Mesothelial cell of epicardium (in vitro differentiated cells): ENCODE measurements at places on chromosomes 5 and 9.
A peak's percentile ranks its signal among the peaks of the same experiment; 100 is the strongest.

DNA sequence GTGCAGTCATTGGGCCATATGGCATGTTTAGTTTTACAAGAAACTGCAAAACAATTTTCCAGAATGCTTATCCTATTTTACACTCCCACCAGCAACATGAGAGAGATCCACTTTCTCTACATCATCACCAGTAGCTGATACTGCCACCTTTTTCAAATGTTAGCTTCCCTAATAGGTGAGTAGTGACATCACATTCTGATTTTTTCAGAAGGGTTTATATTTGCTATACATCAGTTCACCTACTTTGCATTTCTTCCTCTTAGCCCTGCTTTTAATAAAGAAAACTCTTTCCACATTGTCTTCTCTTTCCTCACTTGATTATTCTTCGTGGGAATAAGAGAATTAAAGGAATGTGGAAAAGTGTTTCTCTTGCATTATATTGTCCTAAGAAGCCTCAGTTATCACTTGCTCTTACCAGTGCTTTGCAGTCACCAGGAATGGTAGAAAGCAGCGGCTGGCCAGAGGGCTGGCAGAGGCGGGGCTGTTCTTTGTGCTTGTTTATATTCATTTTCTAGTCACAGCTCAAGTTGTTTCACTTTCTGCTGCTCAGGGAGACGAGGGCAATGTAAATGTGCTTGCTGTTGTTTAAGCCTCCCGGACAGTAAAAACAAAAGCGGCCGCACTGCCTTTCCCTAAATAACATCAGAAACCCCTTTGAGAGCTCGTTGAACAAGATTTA is 164.8 kb downstream of the HSD17B3 start:
- no peak overlapping the region for H3K4me3 ChIP-seq
- peaks cover 18% of the 10 kb centered on the region for H3K4me1 ChIP-seq
- peaks cover 18% of the 10 kb centered on the region for H3K27me3 ChIP-seq
- no peaks in the 10 kb centered on the region for H3K36me3 ChIP-seq

GRCh38 chr9:14899815-14900193 is 10.4 kb downstream of the FREM1 start:
- H3K36me3 ChIP-seq: peaks cover 14% of the 10 kb centered on the region
- H3K27ac ChIP-seq: peak overlapping the region; percentile 60
- H3K4me1 ChIP-seq: peaks cover 60% of the 10 kb centered on the region
- no peak overlapping the region for H3K4me3 ChIP-seq

DNA sequence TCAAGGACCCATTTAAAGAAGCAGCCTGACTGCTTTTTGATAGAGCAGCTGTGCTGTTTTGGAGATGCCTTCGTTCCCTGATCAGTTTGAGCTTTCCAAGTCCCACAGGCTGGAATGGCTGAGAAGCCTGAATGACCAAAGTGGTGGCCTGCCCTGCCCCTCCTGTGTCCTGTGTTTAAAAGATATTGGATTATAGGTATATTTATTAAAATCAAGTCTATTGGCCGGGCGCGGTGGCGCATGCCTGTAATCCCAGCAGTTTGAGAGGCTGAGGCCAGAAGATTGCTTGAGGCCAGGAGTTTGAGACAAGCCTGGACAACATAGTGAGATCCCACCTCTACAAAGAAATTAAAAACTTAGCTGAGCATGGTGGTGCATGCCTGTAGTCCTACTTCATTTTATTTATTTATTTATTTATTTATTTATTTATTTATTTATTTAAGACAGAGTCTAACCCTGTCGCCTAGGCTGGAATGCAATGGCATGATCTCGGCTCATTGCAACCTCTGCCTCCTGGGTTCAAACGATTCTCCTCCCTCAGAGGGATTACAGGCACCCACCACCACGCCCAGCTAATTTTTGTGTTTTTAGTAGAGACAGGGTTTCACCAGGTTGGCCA is 87.7 kb downstream of the CACNA1B start:
- peaks cover 15% of the 10 kb centered on the region for H3K27me3 ChIP-seq
- DNase-seq: no peak
- H3K4me1 ChIP-seq: peaks cover 4% of the 10 kb centered on the region
- no peak overlapping the region for H3K4me3 ChIP-seq
- no peak overlapping the region for H3K27ac ChIP-seq

- H3K4me1 ChIP-seq: peaks cover 2% of the 10 kb centered on the region
- no peak for DNase-seq
- no peaks in the 10 kb centered on the region for H3K27me3 ChIP-seq
- H3K4me3 ChIP-seq: no peak overlapping the region
- no peak overlapping the region for H3K27ac ChIP-seq
These were observed 48.8 kb downstream of the EPB41L4B start for GRCh38 chr9:109272045-109272444.

GRCh38 chr5:180642181-180642775 is 7.1 kb downstream of the FLT4 start:
- no peaks in the 10 kb centered on the region for H3K36me3 ChIP-seq
- no peak overlapping the region for H3K27ac ChIP-seq
- no peak overlapping the region for H3K4me3 ChIP-seq
- DNase-seq: no peak
- H3K27me3 ChIP-seq: peaks cover 66% of the 10 kb centered on the region

GRCh38 chr9:134947265-134947955 is 29.7 kb upstream of the FCN1 start:
- DNase-seq: no peak
- no peaks in the 10 kb centered on the region for H3K36me3 ChIP-seq
- H3K27me3 ChIP-seq: peaks cover 16% of the 10 kb centered on the region
- H3K4me3 ChIP-seq: no peak overlapping the region

GRCh38 chr5:137649228-137649935 is 86.5 kb downstream of the KLHL3 start:
- no peak overlapping the region for H3K4me3 ChIP-seq
- no peaks in the 10 kb centered on the region for H3K27me3 ChIP-seq
- peak overlapping the region; percentile 61 for H3K27ac ChIP-seq
- peaks cover 9% of the 10 kb centered on the region for H3K4me1 ChIP-seq
- DNase-seq: no peak
- H3K36me3 ChIP-seq: peaks cover 33% of the 10 kb centered on the region

- no peaks in the 10 kb centered on the region for H3K27me3 ChIP-seq
- no peak overlapping the region for H3K27ac ChIP-seq
- no peak overlapping the region for H3K4me3 ChIP-seq
- peaks cover 4% of the 10 kb centered on the region for H3K36me3 ChIP-seq
- peaks cover 21% of the 10 kb centered on the region for H3K4me1 ChIP-seq
- peak; percentile 61 for DNase-seq
These were observed 833 bp downstream of the ANKHD1 start for GRCh38 chr5:140402258-140403074.

GRCh38 chr5:178398901-178399700 is 166.5 kb upstream of the PHYKPL start:
- no peak overlapping the region for H3K27ac ChIP-seq
- DNase-seq: no peak
- H3K27me3 ChIP-seq: peaks cover 1% of the 10 kb centered on the region
- peaks cover 2% of the 10 kb centered on the region for H3K4me1 ChIP-seq
- no peaks in the 10 kb centered on the region for H3K36me3 ChIP-seq
- no peak overlapping the region for H3K4me3 ChIP-seq

DNA sequence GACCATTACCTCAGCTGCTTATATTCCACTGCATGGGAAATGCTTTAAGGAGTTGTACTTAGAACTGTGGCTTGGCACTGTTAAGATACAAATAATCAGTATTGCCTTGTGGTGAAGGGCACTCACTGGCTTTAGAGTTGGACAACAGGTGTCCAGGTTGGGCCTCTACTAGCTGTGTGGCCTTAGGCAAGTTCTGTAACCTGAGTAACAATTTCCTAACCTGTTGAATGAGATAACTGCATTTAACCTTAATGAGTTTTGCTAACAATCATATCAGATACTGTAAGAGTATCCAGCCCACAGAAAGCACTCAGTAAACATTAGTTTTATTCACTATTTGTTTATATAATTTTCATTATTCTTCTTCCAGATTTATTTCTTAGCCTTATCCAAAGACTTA is 17.2 kb upstream of the HK3 start:
- H3K36me3 ChIP-seq: peaks cover 17% of the 10 kb centered on the region
- no peaks in the 10 kb centered on the region for H3K27me3 ChIP-seq

- H3K36me3 ChIP-seq: no peaks in the 10 kb centered on the region
- H3K27me3 ChIP-seq: peaks cover 54% of the 10 kb centered on the region
- peaks cover 17% of the 10 kb centered on the region for H3K4me1 ChIP-seq
These were observed 517 bp downstream of the KCNN2 start for GRCh38 chr5:114362197-114362976.

GRCh38 chr9:114928136-114928535 is 2.3 kb downstream of the TNFSF8 start:
- H3K27me3 ChIP-seq: no peaks in the 10 kb centered on the region
- H3K27ac ChIP-seq: no peak overlapping the region
- peaks cover 37% of the 10 kb centered on the region for H3K4me1 ChIP-seq

- H3K27ac ChIP-seq: no peak overlapping the region
- DNase-seq: no peak
- no peak overlapping the region for H3K4me3 ChIP-seq
These were observed 81.9 kb downstream of the DROSHA start for GRCh38 chr5:31449962-31450361.

GRCh38 chr5:136420168-136420898 is 55.0 kb upstream of the TRPC7 start:
- no peak overlapping the region for H3K4me3 ChIP-seq
- peaks cover 44% of the 10 kb centered on the region for H3K4me1 ChIP-seq
- no peaks in the 10 kb centered on the region for H3K36me3 ChIP-seq
- no peak for DNase-seq

GRCh38 chr9:134303601-134304000 is 22.7 kb upstream of the RXRA start:
- no peaks in the 10 kb centered on the region for H3K36me3 ChIP-seq
- H3K27me3 ChIP-seq: peaks cover 23% of the 10 kb centered on the region
- no peak for DNase-seq

GRCh38 chr9:134209731-134210311 is 45.5 kb upstream of the RNU6ATAC start:
- no peak overlapping the region for H3K4me3 ChIP-seq
- H3K27me3 ChIP-seq: no peaks in the 10 kb centered on the region
- H3K4me1 ChIP-seq: peaks cover 23% of the 10 kb centered on the region
- no peak for DNase-seq
- no peaks in the 10 kb centered on the region for H3K36me3 ChIP-seq

DNA sequence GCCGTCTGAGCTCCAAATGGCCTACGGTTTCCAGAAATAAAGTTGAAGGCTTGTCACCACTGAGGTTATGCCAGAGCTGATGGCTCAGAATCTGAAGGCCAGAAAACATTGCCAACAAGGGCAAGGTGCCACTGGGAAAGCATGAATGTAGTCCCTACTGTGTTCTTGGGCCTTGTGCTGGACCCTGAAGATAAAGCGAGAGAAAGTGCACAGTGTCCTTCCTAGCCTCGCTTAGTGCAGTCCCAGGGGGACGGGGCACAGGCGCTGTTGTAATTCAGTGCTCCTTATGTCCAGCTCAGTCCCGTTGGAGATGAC is 84.5 kb downstream of the NDFIP1 start:
- H3K4me1 ChIP-seq: peaks cover 6% of the 10 kb centered on the region
- no peaks in the 10 kb centered on the region for H3K36me3 ChIP-seq
- H3K27ac ChIP-seq: no peak overlapping the region
- H3K27me3 ChIP-seq: no peaks in the 10 kb centered on the region
- DNase-seq: no peak

DNA sequence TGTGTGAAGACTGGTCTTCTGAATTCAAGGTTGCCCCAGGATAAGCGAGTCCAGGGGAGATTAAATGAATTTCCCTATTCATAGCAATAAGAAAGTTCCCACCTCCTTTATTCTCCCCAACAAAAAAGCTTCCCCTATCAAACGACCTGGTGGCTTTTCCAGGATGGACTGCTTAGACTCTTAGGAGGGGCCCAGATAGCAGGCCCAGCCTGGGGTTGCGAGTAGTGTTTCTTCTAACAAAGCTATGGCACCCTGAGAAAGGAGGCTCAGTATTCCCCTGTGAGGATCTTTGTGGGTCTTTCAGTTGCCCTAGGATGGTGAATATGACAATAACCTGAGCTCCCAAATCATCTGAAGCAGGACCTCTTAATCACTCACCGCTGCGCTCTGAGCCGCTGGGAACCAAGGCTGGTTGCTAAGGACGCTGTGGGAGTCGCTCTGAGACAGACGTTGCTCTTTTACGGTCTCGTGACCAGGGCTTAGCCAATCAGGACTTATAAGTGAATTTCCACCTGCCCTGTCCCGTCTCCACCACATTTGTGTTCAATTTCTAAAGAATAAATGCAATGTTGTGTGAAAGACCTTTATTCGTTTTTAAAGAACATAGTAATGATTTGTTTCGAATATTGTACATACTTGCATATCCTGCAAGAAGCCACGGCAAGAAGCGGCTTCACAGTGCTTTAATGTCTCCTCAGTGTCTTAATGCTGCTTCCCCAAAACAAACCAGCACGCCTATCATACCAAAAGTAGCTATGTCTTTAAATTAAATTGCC is at the start of gene TMEM232:
TMEM232 (minus strand) TSS at position 423 of the 776 bp plus-strand sequence. CDS start 59,319 bp downstream, outside the sequence.
- peaks cover 3% of the 10 kb centered on the region for H3K4me1 ChIP-seq
- DNase-seq: peak; percentile 71
- peak within 1 kb of the TSS; percentile 87 for H3K27ac ChIP-seq
- no peaks in the 10 kb centered on the region for H3K36me3 ChIP-seq
- H3K4me3 ChIP-seq: peak within 1 kb of the TSS; percentile 81
- H3K27me3 ChIP-seq: no peaks in the 10 kb centered on the region

DNA sequence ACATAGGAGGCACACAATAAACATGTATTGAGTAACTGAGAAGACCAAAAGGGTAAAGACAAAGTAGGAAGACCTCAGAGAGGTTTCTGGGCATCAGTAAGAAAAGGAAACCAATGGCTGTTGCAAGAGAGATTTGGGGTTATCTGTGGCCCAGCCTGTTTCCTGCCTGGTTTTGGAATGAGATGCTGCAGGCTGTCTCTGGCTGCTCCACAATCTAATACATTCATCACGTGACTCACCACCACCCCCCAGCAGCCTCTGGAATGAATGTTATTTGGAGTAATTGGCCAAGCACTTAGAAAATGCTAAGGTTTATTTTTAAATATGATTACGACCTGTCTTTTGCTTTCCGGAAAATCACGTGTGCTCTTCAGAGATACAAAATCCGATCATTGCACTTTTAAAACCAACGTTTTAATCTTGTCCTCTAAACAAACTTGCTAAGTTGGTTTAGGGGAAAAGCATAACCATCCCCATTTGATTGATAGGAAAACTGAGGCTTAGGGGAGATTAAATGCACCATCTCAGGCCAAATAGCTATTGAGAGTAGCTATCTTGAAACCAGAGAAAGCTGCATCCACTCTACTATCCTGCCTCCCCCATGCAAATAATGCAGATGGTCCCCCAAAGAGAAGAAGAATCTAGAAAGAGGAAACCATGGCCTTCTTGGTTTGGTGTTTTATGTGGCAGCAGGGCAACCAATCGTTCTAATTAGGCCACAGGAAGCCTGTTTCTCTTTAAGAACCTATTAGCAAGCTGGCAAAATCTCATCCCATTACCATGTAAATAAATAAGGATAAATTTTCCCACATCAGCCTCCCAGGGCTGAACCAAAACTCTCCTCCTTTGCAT is 151.8 kb upstream of the ADRA1B start:
- no peak overlapping the region for H3K27ac ChIP-seq
- no peak overlapping the region for H3K4me3 ChIP-seq
- no peaks in the 10 kb centered on the region for H3K27me3 ChIP-seq
- no peaks in the 10 kb centered on the region for H3K36me3 ChIP-seq
- no peak for DNase-seq
- H3K4me1 ChIP-seq: peaks cover 28% of the 10 kb centered on the region

DNA sequence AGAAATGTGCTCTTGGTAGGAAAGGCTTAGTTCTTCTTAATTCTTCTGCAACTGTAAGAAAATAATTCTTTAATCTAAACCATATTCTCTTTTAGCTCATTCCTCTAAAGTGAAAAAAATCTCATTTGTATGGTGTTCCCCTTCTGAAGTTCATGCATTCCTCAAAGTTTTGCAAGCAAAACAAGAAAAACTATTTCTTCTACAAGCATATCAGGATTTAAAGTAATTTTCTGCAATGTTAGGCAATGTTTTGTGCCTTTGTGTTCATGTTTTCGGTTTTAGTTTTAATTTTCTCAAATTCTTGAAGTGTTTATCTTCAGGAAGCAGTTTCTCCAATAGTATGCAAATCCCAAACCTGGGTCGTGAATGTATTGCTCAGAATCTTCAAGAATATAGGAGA is 12.7 kb upstream of the GPR21 start:
- peaks cover 27% of the 10 kb centered on the region for H3K36me3 ChIP-seq
- DNase-seq: no peak
- no peaks in the 10 kb centered on the region for H3K4me1 ChIP-seq
- H3K27ac ChIP-seq: no peak overlapping the region
